Activated CD8-positive, alpha-beta memory T cell treated with anti-CD3 and anti-CD28 coated beads, Interleukin-2, amount 10 ng/mL, durations not matched to agents 7 days and 5 days (primary cell): ENCODE measurements at places on chromosomes 2 and 18.

GRCh38 chr2:42835577-42836371 lies 43.4 kb upstream of the HAAO start:
- no peak for DNase-seq

DNA sequence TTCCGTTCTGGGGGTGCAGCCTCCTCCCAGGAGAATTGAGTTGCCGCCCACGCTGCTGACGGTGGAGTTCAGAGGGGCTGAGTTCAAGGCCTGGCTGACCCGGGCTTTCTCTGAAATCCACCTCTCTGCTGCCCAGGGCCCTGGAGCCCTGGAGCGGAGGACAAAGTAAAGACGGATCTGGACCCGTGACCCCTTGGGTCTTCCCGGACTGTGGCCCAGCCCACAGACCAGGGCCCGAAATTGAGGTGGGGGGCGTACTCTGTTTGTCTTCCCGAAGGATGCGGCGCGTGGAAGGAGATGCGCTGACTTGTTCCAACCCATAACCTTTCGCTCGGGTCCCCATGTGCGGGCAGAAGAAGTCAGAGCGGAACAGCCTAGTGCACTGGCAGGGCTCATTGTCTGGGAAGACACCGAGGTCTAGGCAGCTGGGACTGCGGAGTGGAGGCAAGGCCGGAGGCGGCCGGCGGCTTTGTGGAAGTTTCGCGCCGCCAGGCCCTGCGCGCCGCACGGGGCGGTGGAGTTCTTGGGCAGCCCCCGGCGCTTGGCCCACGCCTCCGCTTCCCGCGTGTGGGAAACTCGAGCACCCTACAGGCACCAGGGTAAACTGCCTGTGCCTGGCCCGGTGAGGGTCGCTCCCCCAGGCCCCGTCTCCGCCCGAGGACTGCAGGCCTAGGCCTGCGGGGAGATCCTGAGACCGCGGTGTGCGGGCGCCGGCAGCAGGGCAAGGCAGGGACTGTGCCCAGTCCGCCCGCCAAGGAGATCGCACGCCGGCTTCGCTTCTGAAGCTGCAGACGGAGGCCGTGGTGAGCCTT lies 9.8 kb downstream of the POU3F3 start:
- DNase-seq = no peak

GRCh38 chr2:41026613-41027012 lies 574.7 kb upstream of the SLC8A1 start:
- DNase-seq = no peak

GRCh38 chr2:10217489-10218435 lies 84.9 kb upstream of the HPCAL1 start:
- DNase-seq = no peak

- no peak for DNase-seq
Observed at GRCh38 chr2:75676464-75676863, 29.9 kb downstream of the MRPL19 start.

DNA sequence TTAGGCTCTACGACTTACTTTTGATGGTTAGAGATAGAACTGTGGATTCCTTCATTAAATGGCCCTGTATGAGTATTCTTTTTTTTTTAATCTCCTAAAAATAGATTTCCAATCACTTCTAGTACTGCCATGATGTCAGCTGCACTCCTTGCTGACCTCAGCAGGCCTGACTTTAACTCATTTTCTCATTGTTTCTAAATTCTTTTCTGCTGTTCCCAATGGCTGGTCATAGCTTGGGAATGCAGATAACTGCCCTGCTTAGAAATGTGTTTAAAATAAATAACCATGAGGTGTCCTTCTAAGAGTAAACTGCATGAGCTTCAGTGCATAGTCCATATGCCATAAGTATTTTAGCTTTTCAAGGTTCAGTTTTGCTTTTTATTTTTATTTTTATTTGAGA lies 15.7 kb downstream of the CCDC85A start:
- DNase-seq = no peak

DNA sequence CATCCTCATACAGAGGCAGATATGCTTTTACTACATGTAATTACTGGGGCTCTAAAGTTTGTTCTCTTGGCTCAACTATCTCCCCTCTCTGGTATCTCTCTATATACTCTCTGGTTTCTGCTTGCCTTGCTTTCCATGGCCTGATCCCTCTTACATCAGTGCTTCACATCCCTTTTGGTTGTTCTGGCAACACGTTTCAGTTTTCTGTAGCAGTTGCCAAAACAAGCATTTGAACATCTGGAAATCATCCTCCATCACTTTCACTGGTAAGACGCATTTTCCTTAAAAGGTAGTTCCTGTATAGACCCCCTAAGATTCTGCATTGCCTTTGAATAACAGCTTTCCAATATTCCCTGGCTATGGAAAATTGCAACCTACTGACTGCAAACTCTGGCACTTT lies 25.9 kb downstream of the COL5A2 start:
- DNase-seq = no peak

GRCh38 chr2:44833171-44834069 lies 108.1 kb upstream of the SIX3 start:
- DNase-seq = peak; percentile 45

DNA sequence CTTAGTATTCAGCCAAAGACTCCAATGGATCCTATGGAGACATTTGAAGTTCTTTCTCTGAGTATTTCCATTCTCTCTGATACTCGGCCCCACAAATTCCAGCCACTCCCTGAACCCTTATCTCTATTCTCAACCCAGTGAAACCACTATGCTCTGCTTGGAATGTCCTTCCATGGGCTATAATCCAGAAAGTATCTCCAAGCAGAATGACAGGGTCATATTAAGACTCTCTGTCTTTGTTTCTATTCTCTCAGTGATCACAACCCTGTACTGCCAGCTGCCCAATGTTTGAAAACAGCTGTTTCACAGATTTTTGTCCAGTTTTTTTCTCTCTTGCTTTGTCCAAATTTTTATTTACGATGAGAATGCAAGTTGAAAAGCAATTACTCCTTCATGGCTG lies 21.9 kb downstream of the CHMP3 start:
- DNase-seq = no peak

DNA sequence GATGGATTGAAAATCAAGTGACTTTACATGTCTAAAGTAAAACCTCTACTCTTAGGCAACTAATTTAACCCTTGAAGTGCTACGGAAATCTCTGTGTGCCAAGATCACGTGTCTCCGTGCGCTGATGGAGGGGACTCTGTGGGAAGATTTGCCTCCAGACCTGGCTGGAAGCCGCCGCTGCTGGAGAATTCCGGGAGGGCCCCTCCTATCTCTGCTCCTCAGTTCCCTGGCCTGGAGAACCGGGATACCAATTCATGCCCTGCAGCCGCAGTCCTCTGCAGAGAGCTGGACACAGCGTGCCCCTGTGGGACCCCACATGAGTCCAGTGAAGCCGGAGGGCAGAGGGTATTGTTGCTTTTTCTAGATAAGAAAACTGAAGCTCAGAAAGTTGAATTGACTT lies 126.9 kb upstream of the PXDN start:
- DNase-seq = no peak

DNA sequence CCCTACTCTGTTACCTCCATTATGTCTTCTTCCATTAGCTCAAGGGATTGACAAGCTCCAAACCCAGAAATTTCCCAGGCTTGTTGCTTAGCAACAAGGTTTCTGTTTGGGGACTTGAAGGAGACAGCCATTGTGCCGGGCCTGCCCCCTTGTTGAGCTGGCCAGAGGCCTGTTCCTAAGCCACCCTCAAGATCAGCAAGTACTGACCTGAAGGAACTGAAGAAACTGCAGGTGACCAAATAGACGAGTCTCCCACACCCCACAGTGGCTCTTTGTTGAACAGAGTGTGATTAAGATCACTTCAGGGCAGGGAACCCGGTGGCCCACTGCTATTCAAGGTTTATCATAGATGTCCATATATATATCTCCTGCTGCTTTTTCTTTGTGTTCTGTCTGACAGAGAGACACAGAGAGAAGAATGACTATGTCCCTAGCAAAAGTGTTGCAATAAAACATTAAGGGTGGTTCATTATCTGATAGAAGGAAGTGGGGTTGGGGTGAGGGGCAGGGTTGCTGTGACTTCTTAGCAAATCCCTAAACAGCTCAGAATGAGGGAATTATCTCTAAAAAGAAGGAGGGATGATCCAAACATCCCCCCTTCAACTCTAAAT lies 69.2 kb downstream of the RNF144A start:
- no peak for DNase-seq

DNA sequence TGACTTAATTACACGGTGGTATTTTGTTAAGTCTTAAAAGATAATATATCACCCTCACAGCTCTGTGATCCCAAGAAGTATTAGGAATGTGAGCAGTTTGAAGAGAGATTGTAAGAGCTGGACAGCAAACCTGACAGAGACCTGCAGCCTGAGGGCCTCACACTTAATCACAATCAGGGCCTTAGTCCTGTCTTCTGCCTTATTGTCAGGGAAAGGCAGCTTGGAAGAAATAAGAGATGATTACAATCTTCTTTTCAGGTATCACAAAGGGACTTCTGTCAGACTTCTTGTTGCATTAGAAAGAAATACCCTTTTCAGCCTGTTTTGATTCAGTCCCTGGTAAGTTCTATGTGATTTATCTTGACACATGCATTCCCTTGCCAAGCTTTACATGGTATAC lies 1433.8 kb upstream of the SLC39A10 start:
- DNase-seq = no peak

DNA sequence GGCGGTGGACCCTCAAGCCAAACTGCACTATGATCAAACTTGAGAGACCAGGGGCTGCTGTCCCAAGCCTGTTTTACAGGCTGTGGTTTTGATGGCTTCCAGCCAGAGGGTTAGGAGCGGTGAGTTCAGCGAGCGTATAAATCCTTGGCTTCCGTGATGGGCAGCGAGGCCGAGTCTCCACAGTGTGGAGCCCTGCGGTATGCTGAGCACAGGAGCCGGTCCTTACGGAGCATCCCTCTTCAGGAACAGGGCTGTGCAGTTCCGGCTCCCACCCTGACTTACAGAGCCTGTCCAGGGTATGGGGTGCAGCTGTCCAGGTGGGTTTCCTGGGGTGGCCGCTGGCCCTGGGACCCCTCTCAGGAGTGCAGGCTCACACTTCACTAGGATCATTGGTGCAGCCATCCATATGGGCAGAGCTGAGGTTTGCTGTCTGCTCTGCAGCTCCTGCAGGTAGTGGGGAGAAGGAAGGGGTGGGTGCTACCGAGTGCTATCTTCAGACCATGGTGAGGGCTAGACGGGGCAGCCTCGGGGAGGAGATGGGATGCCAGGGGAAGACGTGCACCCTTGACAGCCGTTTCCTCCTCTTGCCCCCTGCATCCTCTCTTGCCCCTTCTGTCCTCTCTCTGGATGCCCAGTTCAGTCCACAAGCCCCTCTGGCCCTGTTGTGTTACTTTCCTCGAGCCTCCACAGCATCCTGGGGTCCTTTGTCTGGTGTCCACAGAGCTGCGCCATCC lies 104.3 kb downstream of the FAM210A start:
- DNase-seq = peak; percentile 36

GRCh38 chr2:169452080-169452479 lies 27.2 kb upstream of the BBS5 start:
- no peak for DNase-seq

- no peak for DNase-seq
Observed at GRCh38 chr2:144124882-144125281, 395.0 kb downstream of the ZEB2 start.

DNA sequence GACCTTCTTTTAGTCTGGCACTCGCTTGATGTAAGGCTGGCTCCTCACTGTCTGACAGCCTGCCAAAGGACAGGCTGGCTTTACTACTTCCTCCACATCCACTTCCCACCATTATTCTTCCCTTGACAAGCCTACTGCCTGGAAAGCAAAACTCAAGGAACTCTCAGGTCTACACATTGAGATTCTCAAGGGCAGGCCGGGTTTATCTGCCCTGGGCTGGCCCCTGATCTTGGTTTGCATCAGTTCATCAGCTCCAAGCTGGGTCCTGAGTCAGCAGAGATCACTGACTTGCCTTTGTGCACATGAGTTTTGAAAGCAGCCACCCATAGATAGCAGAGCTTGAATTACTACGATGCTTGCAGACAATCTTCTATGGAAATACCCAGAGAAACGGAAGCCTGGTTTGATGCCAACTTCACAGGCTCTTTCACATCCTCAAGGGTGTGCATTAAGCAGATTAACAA lies 53.9 kb downstream of the KCTD18 start:
- no peak for DNase-seq

DNA sequence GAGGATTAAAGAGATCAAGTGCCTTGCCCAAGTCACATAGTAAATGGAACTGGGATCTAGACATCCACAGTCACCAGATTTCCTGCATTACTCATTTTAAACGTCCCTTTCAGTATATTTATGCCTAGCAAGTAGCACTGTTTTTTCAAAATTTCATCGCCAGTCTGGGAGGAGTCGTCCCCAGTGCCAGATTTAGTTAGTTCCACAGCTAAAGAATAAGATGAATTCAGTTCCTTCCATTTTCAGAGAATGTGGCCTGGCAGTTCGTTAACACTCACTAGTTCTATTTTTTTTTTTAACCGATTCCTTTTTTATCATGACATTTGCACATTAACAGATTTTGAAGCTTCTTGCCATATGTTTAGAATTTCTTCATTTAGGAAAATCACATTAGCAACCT lies 11.2 kb downstream of the GRP start:
- DNase-seq = no peak

DNA sequence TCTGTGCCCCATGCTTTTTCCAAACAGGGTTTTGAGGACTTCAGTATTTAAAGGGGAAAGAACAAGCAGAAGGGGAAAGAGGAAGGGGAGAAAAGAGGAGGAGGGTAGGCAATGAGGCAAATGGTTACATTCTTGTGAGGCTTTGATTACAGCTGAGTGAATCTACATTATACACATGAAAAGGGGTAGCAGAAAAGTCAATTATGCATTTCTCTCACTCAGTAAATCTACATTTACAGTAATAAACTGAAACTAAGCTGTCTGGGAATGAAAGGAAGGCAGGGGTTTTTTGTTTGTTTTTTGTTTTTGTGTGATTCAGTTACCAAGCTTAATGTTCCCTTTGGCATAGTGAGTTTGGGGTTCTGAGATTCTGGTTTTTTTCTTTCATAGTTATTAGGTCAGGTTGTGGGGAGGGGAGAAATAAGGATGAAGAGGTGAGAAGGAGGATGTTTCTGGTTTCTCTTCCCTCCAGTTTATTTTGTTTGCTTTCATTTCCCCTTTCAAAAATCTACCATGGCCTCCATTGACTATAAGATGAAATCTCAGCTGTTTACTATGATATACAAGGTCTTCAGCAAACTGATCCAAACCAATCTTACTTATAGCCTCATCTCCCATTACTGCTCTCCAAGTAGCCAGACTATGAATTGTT lies 18.7 kb downstream of the C18orf63 start:
- DNase-seq = no peak

DNA sequence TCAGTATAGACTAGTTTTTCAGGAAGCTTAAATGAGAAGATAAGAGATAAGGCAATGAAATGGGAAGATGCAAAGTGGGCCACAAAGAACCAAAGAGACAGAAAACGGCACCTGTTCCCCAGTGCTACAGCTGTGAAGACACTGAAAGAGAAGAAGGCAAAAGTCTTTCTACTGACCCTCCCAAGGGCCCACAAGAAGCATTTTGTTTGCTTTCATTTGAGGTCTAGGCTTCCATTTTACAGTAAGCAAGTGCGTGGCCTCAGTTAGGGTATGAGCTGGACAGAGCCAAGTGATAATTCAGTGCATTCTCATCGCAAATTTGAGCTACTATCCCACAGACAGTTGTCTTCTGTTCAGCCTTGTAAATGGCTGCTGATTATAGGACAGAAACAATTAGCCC lies 53.4 kb upstream of the STK17B start:
- DNase-seq = no peak
